Upper lobe of right lung (tissue), 1 donor: ENCODE measurements at places on chromosomes 11 and 22. TPM values are rescaled to one million over a fixed set of nuclear protein-coding genes. Genes with fewer than 3 reads are reported as not detected.
A peak's percentile ranks its signal among the peaks of the same experiment; 100 is the strongest.

The SH3BP1 gene
- 28.3 TPM for total RNA-seq

DNA sequence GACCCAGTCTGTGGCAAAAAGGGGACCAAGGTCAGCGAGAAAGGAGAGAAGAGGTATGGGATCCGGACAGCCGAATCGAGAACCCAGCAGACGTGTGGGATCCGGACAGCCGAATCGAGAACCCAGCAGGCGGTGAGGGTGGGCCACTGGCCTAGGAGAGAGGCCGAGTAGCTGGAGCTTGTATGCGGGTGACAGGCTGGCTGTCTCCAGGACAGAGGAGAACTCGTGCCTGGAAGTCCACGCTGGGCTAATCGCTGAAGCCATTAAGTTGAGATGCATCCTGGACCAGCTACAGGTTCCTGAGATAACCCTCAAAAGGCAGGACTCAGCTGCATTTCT lies 6.0 kb downstream of the CERK start:
- H3K4me1 ChIP-seq: peaks cover 59% of the 10 kb centered on the region
- H3K36me3 ChIP-seq: no peaks in the 10 kb centered on the region
- H3K27me3 ChIP-seq: no peaks in the 10 kb centered on the region

GRCh38 chr22:37740455-37741311 lies 43.8 kb downstream of the TRIOBP start:
- no peaks in the 10 kb centered on the region for H3K36me3 ChIP-seq
- H3K4me1 ChIP-seq: peaks cover 43% of the 10 kb centered on the region
- peak overlapping the region; percentile 33 for H3K27ac ChIP-seq
- no peak overlapping the region for H3K4me3 ChIP-seq
- DNase-seq: no peak

The P2RY2 gene
- 7.4 TPM for total RNA-seq

GRCh38 chr22:23395530-23396361 lies 184.3 kb downstream of the IGLL1 start:
- no peak overlapping the region for H3K27ac ChIP-seq
- H3K4me1 ChIP-seq: no peaks in the 10 kb centered on the region
- no peaks in the 10 kb centered on the region for H3K27me3 ChIP-seq
- peak; percentile 59 for DNase-seq

GRCh38 chr11:76999597-76999996 lies 34.6 kb upstream of the B3GNT6 start:
- no peak for DNase-seq
- no peak overlapping the region for H3K27ac ChIP-seq
- H3K36me3 ChIP-seq: peaks cover 25% of the 10 kb centered on the region
- no peaks in the 10 kb centered on the region for H3K4me1 ChIP-seq
- no peaks in the 10 kb centered on the region for H3K27me3 ChIP-seq

- H3K4me1 ChIP-seq: peaks cover 37% of the 10 kb centered on the region
- no peaks in the 10 kb centered on the region for H3K36me3 ChIP-seq
- no peak overlapping the region for H3K4me3 ChIP-seq
- H3K27ac ChIP-seq: no peak overlapping the region
- no peaks in the 10 kb centered on the region for H3K27me3 ChIP-seq
- DNase-seq: no peak
Observed at GRCh38 chr11:121464352-121464946, 11.7 kb upstream of the SORL1-AS1 start.

DNA sequence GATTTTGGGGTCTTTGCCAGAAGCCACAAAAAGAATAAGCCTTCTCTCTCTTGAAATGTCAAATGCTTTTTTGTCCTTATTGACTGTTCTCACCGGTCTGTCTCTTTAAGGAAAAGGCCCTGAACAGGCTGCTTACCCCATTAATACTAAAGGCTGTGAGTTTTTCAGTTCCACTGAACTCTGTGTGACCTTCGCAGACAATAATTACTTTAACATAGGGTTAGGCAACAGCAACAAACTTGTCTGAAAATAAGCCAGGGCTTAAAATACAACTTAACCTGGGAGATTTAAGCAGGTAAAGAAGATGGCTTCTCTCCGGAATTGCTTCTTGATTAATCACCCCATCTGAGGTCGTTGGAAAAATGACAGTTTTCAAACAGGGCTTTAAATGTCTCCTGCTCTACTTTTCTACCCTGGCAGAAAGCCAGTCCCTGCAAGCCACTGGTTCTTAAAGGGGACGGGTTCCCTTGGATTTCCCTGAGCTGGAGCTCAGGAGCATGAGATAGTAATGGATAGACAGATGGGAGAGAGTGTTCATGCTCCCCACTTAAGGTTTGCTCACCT lies 69.4 kb downstream of the ARL14EP start:
- no peaks in the 10 kb centered on the region for H3K36me3 ChIP-seq
- H3K4me1 ChIP-seq: peaks cover 3% of the 10 kb centered on the region
- no peak overlapping the region for H3K27ac ChIP-seq
- no peaks in the 10 kb centered on the region for H3K27me3 ChIP-seq

DNA sequence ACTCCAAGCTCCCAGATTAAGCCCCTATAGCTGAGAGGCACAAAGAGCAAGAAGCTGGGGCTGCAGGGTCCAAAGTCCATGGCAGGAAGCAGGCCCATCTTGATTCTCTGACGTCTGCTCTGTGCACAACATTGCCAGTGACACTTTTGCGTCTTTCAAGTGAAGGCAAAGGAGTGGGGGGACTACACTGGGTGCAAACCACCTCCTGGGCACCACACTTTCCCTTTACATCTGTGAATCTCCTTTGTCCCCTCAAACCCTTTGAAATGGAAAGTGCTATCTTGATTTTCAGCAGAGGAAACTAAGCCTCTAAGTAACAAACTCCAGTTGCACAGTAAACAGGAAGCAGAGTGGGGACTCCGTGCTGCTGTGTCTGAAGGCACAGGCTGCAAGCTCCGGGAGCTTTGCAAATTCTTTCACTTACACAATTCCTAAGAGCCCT lies 428.0 kb downstream of the LARGE1 start:
- no peak for DNase-seq
- H3K4me3 ChIP-seq: no peak overlapping the region
- H3K4me1 ChIP-seq: peaks cover 5% of the 10 kb centered on the region
- peak overlapping the region; percentile 11 for H3K27ac ChIP-seq
- no peaks in the 10 kb centered on the region for H3K36me3 ChIP-seq
- no peaks in the 10 kb centered on the region for H3K27me3 ChIP-seq

GRCh38 chr11:62149986-62150886 lies 26.4 kb downstream of the INCENP start:
- peak; percentile 51 for DNase-seq
- no peaks in the 10 kb centered on the region for H3K4me1 ChIP-seq
- no peak overlapping the region for H3K27ac ChIP-seq
- H3K36me3 ChIP-seq: peaks cover 65% of the 10 kb centered on the region
- H3K4me3 ChIP-seq: no peak overlapping the region

- H3K4me1 ChIP-seq: peaks cover 20% of the 10 kb centered on the region
- H3K27ac ChIP-seq: peak overlapping the region; percentile 78
- DNase-seq: peak; percentile 90
- peaks cover 6% of the 10 kb centered on the region for H3K36me3 ChIP-seq
- no peaks in the 10 kb centered on the region for H3K27me3 ChIP-seq
Observed at GRCh38 chr22:35352214-35353111, 28.4 kb upstream of the HMOX1 start.

The SLC37A2 gene
- total RNA-seq: 25.1 TPM

The TRIM29 gene
- 3.4 TPM for total RNA-seq

DNA sequence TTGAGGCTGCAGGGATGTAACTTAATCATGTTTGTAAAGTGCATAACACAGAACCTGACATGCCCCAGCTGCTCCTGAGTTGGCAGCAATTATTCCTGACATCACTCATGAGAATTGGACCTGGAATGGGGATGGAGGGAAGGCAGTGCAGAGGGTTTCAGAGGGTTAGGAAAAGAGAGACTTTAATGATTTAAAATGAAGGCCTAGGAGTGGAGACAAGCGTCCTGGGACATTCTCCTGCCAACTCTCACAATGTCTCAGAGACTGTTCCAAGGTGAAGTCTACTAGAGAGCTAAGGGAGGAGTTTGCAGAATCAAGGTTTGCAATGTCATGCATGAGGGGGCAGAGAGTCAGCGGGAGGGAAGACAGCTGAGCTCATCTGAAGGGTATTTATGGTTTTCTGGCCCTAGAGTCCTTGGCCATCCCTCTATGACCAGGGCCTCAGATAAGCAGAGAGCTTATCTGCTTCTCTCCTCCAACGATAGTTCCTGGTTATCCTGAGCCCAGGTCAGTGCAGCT lies 36.9 kb downstream of the GGTLC2 start:
- no peak overlapping the region for H3K27ac ChIP-seq
- no peaks in the 10 kb centered on the region for H3K27me3 ChIP-seq
- H3K4me3 ChIP-seq: no peak overlapping the region

The MMP12 gene
- 0.75 TPM for total RNA-seq

DNA sequence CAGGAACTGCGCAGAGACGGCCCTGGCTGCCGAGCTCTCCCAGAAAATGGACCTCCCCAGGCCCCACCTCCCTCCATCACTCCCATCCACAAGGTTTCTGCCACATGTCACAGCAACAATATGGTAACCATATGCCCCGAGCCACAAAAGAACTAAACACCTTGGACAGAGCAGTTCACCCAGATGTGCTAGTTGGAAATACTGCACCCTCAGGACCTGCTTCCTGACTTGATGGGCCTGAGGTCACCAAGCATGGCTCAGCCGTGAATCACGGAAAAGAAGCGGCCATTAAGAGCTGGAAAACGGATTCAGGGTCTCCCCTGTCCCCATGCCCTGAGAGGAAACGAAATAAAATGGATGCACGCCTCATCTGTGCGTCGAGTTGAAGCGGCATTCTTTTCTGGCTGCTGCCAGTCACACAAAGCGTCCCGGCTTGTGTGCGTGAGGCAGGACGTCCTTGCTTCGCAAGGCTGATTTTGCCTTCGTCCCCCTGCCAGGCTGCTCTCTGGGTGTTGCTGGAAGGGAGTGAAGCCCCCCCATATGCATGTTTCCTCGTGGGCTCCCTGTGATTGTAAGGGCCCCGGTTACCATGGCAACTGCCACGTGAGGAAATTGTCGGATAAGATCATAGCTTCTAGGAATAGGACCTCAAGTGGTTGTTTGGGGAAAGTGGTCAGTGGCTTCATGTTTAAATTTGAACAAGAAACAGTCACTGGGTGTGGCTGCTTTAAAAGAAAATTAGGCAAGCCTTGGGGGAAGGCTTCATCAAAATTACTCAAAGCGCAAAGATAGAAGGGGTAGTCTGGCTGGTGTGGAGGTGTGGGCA lies 51.7 kb downstream of the FLI1 start:
- H3K36me3 ChIP-seq: no peaks in the 10 kb centered on the region
- H3K4me3 ChIP-seq: no peak overlapping the region
- no peaks in the 10 kb centered on the region for H3K27me3 ChIP-seq
- H3K27ac ChIP-seq: peak overlapping the region; percentile 42

- peaks cover 12% of the 10 kb centered on the region for H3K4me1 ChIP-seq
- H3K27me3 ChIP-seq: no peaks in the 10 kb centered on the region
- H3K27ac ChIP-seq: no peak overlapping the region
- H3K4me3 ChIP-seq: no peak overlapping the region
- peaks cover 72% of the 10 kb centered on the region for H3K36me3 ChIP-seq
- no peak for DNase-seq
Observed at GRCh38 chr22:40418366-40419201, 48.2 kb downstream of the SGSM3 start.

The PGA4 gene
- 0.67 TPM for total RNA-seq

The TMEM134 gene
- total RNA-seq: 46.9 TPM

DNA sequence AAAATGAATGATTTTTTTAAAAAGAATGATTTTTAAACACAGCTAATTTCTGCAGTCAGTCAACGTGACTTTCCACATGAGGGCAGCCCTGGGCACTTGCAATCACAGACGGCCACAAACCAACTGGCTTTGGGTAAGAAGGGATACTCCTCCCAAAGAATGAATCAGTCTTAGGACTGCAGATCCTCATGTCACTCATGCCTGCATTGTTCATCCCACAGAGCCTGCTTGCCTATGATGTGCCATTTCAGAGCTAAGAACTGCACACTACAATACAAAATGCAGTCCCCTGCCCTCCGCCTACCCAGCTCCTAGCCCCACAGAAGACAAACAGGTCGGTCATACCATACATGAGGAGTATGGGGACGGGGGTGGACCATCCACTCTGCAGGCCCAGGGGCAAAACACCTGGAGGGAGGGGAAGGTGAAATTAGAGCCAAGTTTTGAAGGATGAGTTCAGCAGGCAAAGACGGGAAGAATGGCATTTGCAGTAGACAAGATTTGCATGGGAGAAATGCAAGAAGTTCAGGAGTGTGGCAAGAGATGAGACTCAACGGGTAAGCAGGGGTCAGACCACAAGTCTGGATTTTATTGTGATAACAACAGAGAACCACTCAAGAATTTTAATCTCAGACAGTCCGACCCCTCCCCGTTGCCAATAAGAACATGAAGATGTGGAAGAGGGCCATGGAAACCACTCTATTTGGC lies 24.7 kb downstream of the PACSIN2 start:
- H3K4me1 ChIP-seq: peaks cover 41% of the 10 kb centered on the region
- DNase-seq: no peak
- H3K36me3 ChIP-seq: no peaks in the 10 kb centered on the region
- no peak overlapping the region for H3K4me3 ChIP-seq
- H3K27me3 ChIP-seq: no peaks in the 10 kb centered on the region
- H3K27ac ChIP-seq: no peak overlapping the region

DNA sequence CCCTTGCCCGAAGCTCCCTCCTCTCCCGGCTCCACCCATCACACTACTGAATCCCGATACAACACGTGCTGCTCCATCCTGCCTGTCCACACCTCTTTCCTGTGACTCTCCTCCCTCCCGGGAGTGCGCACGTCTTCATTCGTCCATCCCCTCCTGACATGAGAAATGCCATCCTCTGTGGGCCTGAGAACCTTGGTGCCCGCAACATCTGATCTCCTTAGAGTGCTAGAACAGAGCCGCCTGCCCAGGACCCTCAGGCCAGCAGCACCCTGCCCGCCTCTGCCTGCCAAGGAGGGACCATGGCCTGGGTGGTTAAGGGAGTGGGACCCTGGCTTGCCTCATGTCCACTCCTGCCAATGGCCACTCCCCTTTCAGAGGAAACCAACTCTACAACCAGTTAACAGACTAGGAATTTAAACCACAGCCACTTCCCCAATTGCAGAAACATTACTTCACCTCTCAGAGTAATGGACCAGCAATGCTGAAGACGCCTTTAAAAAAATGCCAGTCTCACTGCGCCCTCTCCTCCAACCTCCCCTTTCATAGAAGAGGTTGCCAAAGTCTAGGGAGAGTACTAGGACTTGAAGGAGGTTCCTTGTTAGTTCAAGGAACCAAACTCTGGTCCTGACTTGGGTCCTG lies 466.3 kb downstream of the OPCML start:
- no peak overlapping the region for H3K27ac ChIP-seq
- peaks cover 15% of the 10 kb centered on the region for H3K27me3 ChIP-seq
- no peaks in the 10 kb centered on the region for H3K36me3 ChIP-seq
- DNase-seq: no peak
